Fibroblast of mammary gland (primary cell): ENCODE measurements at places on chromosomes 11 and 22.

GRCh38 chr11:58625826-58626460 lies 3.5 kb downstream of the CNTF start:
- DNase-seq: peak; percentile 61

GRCh38 chr11:128234143-128234542 lies 353.2 kb downstream of the ETS1 start:
- DNase-seq: no peak

- DNase-seq: peak; percentile 95
These were observed 25.5 kb downstream of the CTTN start for GRCh38 chr11:70423523-70424505.

GRCh38 chr11:58330861-58331260 lies 28.0 kb downstream of the OR5B17 start:
- DNase-seq: peak; percentile 51

DNA sequence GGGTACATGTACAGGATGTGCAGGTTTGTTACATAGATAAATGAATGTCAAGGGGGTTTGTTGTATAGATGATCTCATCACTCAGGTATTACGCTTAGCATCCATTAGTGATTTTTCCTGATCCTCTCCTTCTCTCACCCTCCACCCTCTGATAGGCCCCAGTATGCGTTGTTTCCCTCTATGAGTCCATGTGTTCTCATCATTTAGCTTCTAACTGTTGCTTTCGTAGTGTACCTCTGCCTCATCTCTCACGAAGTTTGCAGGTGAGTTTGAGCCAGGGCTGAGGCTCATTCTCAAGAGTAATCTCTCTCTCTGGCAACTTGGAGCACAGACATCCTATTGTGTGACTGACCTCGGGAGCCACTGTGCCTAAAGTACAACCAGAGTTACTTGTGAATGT lies 4.7 kb upstream of the HBE1 start:
- no peak for DNase-seq

- peak; percentile 30 for DNase-seq
These were observed 26.2 kb upstream of the TMEM123 start for GRCh38 chr11:102478673-102479299.

DNA sequence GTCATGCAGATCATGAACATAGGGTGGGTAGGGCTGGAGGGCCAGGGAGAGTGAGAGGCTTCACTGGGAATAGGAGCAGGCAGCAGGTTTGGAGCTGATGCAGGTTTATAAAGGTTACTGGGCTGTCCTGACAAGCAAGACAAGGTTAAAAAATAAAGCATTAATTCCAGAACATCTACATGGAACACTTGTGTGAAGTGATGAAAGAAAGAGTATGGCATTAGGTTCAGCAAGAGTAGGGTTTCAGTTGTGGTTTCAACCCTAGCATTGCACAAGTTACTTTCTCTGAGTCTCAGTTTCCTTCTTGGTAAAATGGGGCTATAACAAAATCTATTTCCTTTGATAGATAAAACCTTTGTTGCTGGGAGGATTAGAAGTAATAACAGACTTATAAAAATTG lies 114.6 kb upstream of the SESN3 start:
- DNase-seq: no peak

GRCh38 chr11:41897991-41898390 lies 438.5 kb upstream of the LRRC4C start:
- DNase-seq: no peak

DNA sequence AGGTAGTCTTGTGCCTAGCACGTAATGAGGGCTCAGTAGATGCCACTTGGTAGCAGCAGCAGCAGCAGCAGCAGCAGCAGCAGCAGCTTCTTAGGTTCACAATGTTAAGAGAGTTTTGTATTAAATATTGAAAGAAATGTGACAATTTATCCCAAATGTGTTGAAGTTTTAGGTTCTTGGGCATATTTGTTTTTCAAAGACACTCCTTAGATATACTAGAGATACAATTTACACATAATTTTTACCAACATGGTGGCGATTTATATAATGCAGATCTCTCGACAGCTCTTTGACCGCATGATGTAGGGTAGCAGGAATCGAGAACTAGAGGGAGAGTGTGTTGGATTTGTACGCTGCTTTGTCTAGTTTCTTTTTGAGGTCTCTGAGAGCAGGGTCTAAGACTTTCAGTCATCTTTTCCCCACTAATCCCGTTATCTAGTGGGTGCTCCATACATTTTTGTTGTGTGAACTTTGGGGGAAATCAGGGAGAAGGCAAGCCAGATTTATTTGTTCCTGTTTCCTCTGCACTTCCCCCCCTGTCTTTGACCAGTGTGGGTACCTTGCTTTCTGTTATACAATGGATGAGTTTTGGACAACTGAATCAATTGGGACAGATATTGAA lies 1.4 kb downstream of the FDX1 start:
- no peak for DNase-seq

DNA sequence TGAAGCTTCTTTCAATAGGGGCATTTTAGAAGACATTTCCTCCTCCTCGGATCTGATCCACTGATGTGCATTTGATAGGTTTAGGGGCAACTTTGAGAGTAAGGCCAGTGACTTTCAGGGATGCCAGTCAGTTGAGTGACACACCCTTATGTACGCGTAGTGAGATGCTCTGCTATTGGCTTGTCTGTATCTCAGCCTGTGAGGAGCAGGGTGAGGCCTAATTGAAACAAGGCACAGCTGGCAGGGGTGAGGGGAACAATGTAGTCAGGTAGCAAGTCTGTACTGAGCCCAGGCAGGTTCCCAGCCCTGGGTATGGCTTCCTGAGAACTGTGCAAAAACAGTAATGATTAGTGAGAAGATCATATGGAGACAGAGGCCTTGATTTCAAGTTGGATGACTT lies 61.5 kb downstream of the STIM1 start:
- no peak for DNase-seq

DNA sequence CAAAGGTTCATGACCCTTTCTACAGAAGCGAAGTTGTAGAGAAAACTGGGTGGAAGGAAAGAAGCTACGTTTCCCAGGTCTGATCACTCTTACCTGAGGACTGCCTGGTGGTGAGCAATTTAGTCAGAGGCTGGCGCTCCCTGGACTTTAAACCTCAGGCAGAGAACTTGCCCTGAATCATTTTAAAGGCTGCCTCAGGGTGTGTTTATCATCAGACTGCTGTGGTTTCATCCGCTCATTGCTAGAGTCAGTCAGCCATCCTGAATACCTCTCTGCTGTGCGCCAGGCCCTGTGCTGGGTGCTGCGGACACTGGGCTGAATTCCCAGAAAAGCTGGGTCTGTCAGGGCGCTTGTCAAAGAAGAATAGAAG lies 2.7 kb downstream of the DTX4 start:
- DNase-seq: no peak

- no peak for DNase-seq
These were observed 61.4 kb downstream of the LIF start for GRCh38 chr22:30185129-30185528.

DNA sequence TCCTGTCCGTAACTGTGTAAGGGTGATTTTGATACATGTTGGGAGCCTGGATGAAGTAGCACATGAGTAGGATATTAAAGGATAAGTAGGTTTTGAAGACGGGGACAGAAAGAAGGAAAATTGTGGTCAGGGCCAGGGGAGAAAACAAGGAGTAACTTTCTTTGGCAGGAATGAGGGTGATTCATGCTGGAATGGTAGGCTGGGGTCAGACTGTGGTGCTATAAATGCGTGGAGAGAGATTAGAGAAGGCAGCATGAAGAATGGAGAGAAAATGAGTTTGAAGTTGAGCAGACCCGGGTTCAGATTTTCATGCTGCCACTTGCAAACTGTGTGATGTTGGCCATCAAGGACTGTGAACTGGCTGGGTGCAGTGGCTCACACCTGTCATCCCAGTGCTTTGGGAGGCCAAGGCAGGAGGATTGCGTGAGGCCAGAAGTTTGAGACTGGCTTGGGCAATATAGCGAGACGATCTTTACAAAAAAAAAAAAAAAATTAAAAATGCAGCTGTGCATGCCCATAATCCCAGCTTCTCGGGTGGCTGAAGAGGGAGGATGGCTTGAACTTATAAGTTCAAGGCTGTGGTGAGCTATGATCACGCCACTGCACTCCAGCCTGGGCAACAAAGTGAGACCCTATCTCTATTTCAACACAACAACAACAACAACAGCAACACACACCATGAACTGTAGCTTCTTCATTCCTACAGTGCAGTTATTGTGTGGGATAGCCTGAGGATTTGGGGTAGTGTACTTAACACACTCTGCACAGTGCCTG lies 22.3 kb downstream of the ZBTB16 start:
- DNase-seq: peak; percentile 89

DNA sequence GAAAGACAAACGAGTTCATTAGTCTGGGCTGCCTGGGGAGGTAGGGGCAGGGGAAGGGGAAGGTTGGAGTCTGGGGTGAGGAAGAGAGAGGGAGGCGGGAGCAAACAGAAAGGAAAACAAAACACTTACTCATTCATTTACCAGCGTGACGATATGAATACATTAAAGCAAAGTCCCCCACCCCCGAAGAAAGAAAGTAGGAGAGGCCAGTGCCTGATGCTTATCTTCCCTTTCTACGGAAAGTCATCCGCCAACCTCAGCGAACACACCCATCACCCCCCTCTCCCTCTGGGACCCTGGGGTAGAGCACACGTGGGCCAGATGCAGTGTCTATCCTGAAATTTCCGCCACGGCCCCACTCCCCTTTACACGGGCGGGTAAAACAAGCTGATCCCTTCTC lies 13.7 kb downstream of the ABCC8 start:
- DNase-seq: no peak

DNA sequence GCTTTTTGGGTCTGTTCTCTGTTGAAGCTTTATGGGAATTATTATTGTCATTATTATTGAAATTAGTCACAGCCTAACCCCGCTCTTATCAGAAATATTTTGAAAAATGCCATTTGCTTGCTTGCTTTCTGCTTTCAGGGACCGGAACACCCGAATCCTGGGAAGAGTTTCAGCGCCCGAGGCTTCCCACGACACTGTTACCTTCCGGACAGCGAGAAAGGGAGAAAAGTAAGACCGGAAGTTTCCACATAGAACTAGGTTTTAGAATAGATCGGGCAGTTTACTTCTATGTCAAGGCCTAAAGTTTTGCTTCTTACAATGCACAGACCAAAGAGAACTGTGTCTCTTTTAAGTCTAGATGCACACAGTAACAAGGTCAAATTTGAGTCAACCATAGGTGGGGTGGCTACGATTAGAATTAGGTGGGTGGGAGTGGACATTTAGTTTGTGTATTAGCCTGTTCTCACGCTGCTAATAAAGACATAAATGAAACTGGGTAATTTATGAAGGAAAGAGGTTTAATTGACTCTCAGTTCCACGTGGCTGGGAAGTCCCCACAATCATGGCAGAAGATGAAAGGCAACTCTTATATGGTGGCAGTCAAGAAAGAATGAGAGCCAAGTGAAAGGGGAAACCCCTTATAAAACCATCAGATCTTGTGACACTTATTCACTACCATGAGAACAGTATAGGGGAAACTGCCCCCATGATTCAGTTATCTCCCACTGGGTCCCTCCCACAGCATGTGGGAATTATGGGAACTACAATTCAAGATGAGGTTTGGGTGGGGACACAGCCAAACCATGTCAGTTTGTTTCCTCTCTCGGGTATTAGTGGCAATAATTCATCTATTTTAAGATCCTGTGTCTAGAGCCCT lies 12.9 kb downstream of the MPEG1 start:
- no peak for DNase-seq

- no peak for DNase-seq
These were observed 25.5 kb downstream of the TNKS1BP1 start for GRCh38 chr11:57299150-57299737.

DNA sequence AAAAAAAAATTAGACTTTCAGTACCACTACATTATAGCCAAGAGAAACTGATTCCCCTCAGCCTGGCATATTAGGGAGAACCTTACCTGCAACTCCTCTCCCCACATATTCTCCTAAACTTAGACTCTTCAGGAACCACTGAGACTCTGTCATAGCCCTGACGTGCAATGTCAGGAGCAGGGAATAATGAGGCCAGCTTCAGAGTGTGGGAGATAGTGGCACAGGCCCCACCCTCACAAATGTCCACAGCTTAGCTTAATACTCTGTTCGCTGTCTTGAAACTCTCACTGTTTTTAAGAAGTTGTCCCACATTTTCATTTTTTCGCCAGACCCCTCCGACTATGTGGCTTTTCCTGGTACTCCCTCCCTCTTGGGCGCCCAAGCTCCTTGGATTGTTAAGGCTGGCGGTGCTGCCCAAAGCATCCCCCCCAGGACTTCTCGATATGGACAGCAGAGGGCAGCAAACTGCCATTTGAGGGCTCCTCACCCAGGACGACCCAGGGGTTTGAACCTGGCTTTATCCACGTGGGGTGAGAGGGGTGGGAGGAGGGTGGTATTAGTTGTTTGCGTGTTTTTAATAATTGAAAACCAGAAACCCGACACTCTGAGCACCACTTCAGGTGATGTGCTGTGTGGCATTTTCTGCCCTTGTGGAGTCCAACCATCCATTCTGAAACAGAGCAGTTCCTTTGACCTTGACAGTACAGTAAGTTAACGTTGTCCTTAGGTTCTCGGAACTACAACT lies 45.2 kb upstream of the RASSF10 start:
- peak; percentile 56 for DNase-seq

GRCh38 chr22:32591620-32592019 lies 117.0 kb downstream of the FBXO7 start:
- DNase-seq: peak; percentile 28

DNA sequence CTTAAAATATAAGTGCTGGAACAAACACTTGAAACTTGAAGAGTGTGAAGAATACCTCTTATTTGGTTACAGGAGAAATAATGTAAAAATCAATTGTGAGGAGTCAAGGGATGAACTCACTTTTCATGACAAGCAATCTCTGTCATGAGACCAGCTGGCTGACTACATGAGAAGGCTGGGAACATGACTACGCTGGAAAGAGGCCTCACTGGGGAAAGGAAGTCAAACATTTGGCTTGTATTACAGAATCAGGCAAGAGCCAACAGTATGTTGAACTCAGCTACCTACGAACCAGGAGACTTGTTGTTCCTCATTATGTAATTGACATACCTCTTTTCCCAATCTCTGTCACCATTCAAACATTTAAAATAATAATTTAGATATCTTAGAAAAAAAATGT lies 14.4 kb downstream of the DCDC1 start:
- peak; percentile 61 for DNase-seq

DNA sequence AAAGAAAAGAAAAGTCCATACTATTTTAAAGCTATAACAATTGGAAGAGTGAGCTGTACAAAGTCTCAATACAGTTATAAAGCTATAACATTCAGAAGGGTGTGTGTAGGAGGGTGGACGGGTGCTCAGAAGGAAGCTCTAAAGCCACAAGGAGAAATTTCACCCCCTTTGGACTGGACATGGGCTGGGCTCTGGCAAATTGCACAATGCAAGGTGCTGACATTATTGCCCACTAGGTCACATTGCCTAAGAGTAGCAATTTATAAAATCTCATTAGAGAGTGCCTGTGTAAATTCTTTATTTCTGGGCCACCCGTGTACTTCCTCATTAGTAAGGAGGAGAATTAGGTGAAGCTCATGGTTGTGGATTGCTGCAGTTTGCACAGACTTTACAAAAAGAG lies 5.7 kb upstream of the APOBEC3A start:
- no peak for DNase-seq
